ENCODE measurements at places on chromosomes 6 and 20.

DNA sequence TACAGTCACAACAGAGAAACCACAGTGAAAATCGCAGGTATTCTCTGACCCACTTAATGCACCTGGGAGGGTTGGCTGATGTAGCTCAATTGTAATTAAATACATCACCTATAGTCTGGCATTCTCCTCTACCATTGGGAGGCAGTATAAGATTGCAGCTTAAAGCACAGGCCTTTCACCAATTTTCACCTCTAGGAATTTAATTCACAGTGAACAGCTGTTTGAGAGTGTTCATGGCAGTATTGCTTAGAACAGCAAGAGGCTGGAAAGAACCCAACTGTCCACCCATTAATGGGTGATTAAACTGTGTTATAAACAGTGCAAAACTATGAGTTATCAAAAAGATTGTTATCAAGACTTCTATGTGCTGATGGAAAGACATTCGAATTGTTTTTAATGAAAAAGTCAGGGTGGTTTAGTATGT is 2.0 kb downstream of the EDEM2 start:
- peak; percentile 59 for DNase-seq

GRCh38 chr6:84161190-84161589 is 66.3 kb downstream of the CEP162 start:
- DNase-seq = no peak

GRCh38 chr20:24781418-24781980 is 167.6 kb upstream of the CST7 start:
- no peak for DNase-seq

- no peak for DNase-seq
These were observed 175.2 kb downstream of the MRPL14 start for GRCh38 chr6:43951756-43952675.

- no peak for DNase-seq
These were observed 151.3 kb upstream of the BEND6 start for GRCh38 chr6:56803594-56803993.

DNA sequence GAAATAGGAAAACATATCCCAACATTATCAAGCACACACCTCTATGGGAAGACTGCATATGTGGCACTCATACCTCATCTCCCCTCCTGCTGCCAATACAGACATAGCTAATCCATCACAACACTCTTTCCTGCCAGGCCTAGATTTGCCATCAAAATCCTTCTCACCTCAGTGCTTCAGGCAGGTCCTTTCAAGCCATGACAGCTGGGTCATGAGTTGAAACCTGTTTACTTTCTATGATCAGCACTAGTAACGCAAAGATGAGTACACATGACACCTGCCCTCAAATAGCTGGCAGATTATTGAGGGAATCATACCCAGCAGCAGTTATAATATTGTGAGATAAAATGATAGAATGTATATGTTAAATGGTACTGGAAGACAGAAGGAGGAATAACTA is 183.1 kb downstream of the AIG1 start:
- no peak for DNase-seq

- no peak for DNase-seq
These were observed 112.2 kb upstream of the SHLD1 start for GRCh38 chr20:5638023-5638422.

DNA sequence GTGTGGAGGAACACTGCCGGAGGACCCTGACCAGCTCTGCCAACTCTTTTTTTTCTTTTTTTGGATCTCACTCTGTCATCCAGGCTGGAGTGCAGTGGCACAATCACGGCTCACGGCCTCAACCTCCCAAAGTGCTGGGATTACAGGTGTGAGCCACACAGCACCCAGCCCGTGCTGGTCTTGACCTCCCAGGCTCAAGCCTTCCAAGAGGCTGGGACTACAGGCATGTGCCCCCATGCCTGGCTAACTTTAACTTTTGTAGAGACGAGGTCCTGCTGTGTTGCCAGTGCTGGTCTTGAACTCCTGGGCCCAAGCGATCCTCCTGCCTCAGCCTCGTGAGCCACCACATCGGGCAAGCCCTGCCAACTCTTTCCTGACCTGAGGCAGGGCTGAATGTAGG is 11.2 kb downstream of the GCNT2 start:
- DNase-seq = no peak

- DNase-seq = peak; percentile 68
These were observed 5.2 kb downstream of the FOXO3 start for GRCh38 chr6:108565893-108566292.

GRCh38 chr6:11058406-11058805 is 14.3 kb upstream of the ELOVL2 start:
- no peak for DNase-seq

DNA sequence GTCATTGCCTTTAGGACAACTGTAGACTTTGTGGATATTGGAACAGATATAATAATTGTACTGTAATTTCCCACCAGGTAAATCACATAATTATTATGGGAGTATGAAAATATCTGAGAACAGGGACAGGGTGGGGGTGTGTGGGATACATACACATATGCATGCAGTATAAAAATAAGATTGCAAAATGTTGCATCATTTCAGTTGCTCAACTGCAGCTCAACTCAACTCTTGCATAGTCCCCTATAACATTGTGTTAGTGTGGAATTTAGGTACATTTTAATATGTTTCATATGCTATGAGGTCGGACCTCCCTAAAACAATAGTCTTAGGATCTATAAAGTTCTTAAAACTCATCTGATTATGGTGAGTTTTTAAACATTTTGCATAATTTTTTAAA is 275.0 kb upstream of the FLRT3 start:
- DNase-seq = no peak

DNA sequence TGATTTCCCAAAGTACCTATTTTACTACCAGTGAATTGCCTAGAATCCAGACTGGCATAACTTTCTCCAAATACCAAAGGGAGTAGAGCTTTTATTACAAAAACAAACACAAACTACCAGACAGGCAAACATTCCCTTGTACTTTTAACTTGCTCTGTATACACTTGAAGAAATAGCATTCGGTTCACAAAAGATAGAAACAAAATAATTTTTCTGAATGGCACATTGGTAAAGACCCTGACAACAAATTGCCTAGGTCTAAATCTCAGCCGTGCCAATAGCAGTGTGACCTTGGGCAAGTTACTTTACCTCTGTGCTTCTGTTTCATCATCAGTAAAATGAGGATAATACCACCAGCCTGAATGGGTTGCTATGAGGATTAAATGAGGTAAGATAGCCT is 15.9 kb downstream of the ARHGAP18 start:
- DNase-seq = no peak

- no peak for DNase-seq
These were observed 40.9 kb downstream of the CDH22 start for GRCh38 chr20:46267108-46268105.

GRCh38 chr6:167125410-167125809 is 2.5 kb downstream of the CCR6 start:
- no peak for DNase-seq

DNA sequence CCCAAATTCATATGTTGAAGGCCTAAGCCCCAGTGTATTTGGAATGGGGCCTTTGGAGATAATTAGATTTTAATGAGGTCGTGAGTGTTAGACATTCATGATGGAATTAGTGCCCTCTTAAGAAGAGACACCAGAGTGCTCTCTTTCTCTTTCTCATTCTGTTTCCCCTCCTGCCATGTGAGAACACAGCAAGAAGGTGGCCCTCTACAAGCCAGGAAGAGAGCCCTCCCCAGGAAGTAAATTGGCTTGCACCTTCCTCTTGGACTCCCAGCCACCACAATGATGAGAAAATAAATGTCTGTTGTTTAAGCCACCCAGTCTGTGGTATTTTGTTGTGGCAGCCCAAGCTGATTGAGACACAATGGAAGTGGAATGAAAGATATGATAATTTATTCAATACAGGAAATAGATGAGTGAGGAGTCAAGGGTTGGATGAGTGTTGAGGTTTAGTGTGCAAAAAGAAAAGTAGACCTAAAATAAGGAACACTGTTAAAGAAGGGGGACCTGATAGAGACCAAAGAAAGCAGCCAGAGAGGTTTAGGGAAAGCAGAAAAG is 25.9 kb upstream of the ATXN1 start:
- no peak for DNase-seq

- DNase-seq = no peak
These were observed 59.2 kb downstream of the POPDC3 start for GRCh38 chr6:105120570-105120969.

DNA sequence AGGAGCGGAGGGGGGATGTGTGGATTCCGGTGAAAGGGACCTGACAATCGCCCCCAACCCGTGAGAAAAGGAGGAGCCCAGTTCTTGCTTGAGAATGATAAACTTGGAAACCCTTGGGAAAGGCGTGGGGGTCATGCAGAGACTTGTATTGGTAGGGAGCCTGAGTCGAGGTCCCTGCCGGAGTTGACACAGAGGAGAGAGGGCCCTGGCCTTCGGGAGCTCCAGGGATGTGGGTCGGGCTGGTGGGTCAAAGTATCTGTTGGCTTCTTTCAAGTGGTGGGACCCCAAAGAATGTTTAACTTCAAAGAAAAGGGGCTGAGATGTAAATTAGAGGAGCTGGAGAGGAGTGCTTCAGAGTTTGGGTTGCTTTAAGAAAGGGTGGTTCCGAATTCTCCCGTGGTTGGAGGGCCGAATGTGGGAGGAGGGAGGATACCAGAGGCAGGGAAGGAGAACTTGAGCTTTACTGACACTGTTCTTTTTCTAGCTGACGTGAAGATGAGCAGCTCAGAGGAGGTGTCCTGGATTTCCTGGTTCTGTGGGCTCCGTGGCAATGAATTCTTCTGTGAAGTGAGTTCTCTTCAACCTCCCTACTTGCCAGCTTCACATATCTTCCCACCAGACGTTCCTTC is 571 bp downstream of the CSNK2B start:
- DNase-seq = no peak

DNA sequence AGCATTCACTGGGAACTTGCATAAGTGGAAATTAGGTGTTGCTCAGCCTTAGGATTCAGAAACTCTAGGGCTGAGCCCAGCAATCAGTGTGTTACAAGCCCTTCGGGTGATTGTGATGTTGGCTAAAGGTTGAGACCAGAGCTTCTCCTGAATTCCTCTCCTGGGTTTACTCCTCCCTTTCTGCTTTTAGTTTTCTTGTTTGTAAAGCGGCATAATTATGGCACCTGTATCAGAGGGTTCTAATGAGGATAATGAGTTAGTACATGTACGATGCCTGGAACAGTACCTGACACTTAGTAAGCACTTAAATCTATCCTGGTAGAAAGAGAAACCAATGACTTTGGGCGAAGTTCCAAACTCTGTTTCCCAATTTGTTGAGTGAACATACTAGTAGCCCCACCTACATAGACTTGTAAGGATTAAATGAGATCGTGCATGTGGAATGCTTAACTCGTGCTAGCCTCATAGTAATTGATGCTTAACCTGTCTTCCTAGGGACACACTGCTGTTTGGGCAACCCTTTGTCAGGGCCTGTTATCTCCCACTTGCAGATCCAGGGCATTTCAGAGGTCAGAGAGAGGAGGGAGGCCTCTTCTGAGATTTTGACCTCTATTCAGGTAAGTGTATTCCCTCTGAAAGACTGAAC is 932 bp upstream of the EZR start:
- DNase-seq = no peak

DNA sequence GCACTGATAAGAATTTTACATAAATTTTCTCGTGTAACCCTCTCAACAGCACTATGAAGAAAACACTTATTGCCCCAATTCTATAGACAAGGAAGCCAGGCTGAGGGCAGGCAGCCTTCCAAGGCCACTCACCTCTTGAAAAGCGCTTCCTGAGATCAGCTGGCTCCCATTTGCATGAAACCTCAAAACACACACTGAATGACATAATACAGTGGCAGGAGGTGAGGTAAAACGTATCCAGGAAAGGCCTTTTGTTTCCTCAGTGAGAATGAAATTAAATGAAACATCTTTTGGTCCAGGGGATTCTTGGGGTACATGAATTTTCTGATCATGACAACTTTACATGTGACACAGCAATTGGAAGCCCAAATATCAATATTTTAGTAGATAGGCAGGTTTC is 112.5 kb downstream of the WDR27 start:
- DNase-seq = no peak

DNA sequence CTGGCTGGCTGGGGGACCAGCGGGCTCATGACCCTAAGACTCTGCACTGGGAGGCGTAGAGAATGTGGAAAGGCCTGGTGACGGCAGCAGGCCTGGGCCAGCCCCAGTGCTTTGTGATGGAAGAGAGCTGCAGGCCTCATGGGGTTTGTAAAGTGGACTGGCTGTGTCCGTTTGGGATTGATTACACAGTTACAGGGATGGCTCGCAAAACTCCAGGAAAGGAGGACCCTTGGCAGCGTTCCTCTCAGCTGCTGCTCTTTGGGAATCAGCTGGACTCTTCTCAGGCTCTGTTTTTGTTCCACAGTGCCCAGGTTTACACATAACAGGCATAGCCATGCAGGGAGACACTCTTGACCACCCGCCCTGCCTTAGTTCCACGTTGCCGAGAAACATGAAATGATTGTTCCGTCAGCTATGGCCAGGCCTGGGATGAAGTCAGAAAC is 89.0 kb downstream of the SLX4IP start:
- no peak for DNase-seq

DNA sequence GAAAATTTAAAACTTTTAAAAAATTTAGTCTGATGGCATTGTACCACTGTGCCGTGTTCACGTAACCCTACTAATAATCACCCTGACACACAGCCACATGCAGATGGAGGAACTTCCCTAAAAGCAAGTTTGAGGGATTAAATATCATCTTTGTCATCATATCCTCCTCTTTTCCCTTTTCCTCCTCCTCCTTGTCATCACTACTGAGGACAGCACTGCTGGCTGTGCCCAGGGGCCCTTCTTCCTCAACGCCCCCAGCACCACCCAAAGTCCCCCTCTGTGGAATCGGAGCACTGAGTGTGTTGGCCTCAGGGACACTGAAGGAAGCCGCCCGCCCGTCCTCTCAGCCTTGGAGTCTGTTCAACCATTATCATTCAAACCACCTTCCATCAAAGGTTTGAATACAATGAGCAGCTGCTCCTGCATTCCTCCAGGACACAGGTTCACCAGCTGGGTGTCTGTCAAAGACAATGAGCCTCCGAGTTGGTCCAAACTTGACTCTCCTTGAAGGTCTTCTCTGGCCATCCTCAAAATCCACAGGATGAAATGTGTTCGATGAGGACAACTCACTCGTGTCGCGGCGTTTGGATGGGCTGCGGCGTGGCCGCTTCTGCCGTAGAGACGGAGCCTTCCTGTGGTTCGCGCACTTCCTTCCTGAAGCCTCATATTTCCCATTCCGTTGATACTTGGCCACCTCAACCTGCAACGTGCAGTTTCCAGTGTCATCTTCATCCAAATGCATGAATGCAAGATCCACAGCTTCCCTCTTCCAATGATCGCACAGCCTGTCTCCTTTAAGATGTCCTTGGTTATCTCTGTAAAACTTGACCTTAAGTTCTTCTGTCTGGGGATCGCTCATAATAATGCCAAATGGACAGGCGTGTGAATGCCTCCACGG is 23.3 kb downstream of the NQO2 start:
- peak; percentile 88 for DNase-seq

- DNase-seq = no peak
These were observed 49.2 kb downstream of the PCNA start for GRCh38 chr20:5070570-5070969.

DNA sequence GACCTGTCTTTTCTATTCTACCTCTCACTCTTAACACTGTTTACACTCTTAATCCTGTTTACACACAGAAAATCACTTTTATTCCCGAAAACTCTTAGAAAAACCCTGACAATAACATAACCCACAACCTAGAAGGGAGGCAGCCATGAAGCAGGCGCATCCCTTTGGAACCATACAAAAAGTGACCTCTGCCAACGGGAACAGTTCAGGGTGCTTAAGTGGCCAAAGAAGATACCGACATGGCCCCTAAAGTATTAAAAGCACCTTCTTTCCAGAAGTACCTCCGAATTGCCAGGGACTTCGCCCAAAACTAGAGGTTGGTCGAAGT is 490 bp downstream of the MMUT start:
- no peak for DNase-seq

- DNase-seq = no peak
These were observed 57.5 kb downstream of the MYLK4 start for GRCh38 chr6:2693231-2693630.

All from KG1 (cell line).